ENCODE measurements at places on chromosomes 12 and 14.

- DNase-seq = no peak
Measured at GRCh38 chr12:112446008-112446725, 27.4 kb downstream of the PTPN11 start.

- DNase-seq = no peak
Measured at GRCh38 chr12:75139196-75139595, 70.4 kb downstream of the KCNC2 start.

DNA sequence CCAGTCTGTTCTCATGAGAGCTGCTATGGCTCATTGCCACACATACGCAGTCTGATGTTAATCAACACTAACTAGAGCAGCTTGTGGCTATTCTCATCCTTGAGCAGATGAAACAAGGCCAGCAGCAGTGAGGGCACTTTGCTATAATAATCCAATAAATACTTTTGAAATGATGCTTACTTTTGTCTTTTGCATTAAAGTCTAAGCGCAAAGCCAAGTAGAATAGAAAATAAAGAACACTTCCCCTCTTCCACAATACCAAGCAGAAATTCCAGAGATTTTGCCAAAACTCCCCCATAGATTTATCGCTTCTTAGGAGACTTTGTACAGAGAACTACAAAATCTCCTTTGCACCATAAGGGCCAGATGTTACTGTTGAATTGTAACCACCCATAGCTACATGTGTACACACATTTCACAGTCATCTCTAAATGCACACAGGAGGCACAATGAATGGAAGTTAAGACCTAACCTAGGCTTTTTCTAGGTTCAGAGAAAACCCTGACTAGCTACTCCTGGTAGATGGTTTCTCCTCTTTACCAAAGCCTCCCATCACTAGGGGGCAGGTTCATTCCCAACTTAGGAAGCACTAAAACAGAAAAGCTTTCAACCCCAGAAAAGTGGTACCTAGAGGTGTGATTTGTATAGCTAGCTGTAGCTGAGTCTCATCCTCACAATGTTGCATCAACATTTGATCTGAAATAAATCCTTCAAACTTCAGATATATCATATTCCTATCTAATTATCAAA is 119.3 kb downstream of the HMGA2 start:
- DNase-seq = no peak

- DNase-seq = no peak
Measured at GRCh38 chr12:1044696-1045095, 53.7 kb downstream of the ERC1 start.

GRCh38 chr12:64744422-64745258 is 14.6 kb downstream of the GNS start:
- no peak for DNase-seq

GRCh38 chr14:92898566-92899131 is 24.3 kb upstream of the CHGA start:
- DNase-seq = no peak

- no peak for DNase-seq
Measured at GRCh38 chr14:53452005-53452673, 299.0 kb upstream of the DDHD1 start.

GRCh38 chr14:62655166-62655565 is 390.1 kb downstream of the KCNH5 start:
- DNase-seq = no peak

DNA sequence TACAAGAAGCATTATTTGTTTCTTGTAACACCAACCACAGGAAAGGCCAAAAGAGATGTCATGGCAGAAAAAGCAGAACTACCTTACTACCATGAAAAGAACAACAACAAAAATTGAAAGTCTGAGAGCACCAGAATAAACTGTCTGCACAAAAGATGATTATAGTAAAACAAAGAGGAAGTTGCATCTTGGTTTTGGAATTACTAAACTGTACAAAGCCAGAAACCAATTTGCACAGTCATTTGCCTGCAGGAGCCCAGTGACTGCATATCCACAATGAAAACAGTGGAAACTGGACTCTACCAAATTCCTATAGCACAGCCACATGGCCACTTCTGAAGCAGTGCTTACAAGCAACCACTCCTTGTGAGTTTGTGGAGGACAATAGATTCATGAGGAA is 276.2 kb downstream of the SSPN start:
- no peak for DNase-seq

DNA sequence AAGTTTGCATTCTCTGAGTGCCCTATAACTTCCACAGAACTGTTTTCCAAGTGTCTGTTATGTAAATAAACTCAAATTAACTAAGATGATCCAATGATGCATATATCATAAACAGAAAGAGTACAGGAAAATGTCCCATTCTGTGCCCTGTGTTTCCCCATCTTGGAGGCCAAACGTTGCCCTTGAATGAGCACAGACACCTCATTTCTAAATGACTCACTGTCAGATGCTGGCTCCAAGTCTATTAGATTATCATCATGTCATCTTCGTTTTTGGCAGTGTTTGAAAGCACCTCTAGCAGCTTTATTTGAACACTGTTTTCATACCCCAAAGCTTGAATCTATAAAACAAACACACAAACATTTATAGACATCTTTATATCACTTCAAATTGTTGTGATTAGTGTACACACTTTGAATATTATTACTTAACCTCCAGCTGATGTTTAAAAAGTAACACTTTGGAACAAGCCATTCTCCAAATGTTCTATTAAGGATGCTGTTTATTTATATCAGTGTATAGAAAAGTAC is 424.2 kb downstream of the NOVA1 start:
- no peak for DNase-seq

DNA sequence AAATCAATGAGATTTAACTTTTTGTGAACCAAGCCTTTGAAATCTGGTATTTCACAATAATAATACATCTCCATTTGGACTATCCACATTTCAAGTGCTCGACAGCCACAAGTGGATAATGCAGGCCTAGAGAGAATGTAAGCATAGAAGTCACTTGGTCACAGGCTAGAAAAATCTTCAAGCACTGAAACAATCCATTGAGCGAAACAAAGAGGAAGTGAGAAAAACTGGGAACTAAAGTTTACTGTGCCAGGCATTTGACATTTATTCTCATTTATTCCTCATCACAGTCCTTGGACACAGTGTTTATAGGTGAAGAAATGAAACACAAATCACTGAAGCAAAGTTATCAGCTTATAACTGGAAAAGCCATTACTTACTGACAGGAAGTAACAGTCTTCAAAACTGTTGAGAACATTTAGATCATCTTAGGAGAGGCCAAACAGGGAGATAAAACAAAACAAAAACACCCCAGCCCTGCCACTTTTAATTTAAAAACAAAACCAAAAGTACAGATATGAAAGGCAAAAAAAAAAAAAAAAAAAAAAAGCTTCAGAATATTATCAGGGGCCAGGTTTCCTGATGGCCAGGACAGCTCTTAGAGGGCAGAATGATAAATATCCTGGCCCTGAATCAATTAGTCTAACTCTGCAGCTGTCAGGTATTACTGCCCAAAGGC is 29.2 kb downstream of the GNS start:
- DNase-seq = no peak

- DNase-seq = no peak
Measured at GRCh38 chr12:60630796-60631195, 1035.0 kb downstream of the SLC16A7 start.

DNA sequence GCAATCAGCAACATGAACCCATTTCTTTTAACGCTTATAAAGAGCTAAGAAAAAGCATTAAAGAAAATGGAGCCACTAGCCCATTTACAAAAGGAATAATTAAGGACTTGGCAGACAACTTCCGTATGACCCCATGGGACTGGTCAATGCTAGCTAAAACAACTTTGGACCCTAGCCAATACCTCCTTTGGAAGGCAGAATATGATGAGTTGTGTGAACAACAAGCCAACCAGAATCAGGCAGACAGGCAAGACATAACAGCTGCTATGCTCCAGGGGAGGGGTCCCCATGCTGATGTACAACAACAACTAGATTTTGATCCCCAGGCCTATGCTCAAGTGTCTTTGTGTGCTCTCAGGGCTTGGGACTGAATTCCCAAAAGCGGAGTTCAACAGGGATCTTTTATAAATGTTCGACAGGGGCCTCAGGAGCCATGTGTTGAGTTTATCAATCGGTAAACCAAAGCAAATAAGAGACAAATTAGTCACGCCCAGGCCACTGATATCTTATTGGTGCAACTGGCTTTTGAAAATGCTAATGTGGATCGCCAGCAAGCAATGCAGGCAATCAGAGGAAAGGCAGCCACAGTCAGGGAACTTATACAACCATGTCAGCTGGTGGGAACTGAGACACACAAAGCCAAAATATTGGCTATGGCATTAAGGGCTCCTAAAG is 254.4 kb upstream of the DIO2 start:
- no peak for DNase-seq

DNA sequence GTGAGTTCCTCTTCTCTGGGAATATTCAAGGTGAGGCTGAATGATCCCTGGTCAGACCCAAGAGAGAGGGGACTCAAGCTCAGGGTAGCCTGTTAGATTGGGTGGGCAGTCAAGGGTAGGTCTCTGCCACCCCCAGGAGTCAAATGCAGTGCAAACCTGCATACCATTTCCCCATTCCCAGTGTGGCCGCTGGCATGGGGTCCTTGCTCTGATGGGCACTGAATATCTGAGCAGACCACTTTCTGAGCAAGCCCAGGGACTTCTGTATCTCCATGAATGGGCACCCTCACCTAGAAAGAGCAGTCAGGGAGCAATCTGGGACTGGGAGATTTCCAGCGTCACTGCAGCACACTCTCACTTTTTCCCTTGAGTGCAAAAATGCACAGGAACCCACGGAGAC is 573.7 kb downstream of the BCL11B start:
- no peak for DNase-seq

DNA sequence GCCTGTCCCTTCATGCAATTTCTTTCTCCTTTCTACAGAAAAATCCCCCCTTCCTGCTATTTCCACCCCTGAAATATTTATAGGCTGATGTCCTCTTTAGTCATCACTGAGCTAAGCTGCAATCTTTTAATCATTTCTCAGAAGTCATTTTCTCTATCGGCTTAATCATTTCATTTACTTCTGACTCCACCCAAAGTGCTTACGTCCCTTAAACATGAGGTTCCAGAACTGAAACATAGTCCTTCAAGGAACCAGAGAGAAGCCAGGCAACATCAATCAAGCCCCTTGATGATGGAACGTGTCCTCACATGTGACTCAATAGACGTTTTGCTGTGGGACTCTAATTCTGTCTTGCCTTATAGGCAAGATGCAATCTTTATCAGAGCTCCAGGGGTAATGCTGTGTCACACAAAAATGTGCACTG is 148.7 kb upstream of the KRR1 start:
- peak; percentile 99 for DNase-seq

GRCh38 chr12:50862316-50862715 is 19.6 kb downstream of the TMPRSS12 start:
- no peak for DNase-seq

- no peak for DNase-seq
Measured at GRCh38 chr12:22624548-22624869, 462 bp upstream of the ETNK1 start.

- DNase-seq = no peak
Measured at GRCh38 chr14:69345402-69345801, 52.7 kb downstream of the ERH start.

DNA sequence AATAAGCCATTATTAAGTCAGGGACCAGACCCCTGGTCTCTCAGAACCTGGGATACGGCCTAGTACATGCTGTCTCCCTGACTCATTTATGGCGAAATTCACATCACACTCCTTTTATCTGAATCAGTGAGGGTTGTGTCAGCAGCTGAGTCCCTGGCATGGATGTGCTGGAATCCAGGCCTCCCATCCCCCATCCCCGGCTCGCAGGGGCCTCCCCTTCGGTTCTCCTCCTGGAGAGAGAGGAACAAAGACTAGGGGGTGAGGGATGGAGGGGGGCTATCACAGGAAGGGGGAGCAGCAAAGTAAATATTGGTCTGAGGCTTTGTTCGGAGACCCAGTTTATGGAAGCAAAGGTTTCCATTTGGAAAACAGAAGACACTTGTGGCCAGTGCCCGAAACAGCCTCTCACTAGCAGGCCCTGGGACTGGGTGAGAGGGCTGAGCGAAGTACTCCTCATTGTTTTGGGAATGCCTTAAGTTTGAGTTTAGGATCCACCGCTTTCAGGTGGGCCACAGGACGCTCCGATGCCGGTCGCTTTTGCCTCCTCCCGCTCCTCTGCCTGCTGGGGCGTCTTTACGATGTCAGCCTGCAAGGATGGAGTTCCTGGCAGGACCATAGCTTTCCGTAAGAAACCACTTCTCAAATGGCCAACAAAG is 145.0 kb downstream of the PRKCH start:
- DNase-seq = no peak

- no peak for DNase-seq
Measured at GRCh38 chr12:24172031-24172772, 222.7 kb upstream of the SOX5 start.

DNA sequence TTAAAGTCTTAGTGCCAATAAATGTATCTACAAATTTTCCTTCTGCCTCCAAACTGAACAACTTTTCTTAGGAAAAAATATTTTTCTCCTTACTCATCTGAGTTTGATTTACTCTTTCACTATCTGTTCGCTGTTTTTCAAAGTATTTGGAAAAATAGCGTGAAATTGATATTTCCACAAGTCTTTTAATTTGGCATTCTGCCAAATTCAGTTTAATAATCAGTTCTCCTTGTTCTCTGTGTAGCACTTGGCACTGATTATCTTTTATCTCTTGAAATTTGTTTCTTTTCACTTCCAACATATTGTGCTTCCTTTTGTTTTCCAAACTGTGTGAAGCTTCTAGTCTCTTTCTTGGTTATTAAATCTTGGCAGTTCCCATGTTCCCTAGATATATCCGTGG is 559.8 kb downstream of the RPL10L start:
- no peak for DNase-seq

DNA sequence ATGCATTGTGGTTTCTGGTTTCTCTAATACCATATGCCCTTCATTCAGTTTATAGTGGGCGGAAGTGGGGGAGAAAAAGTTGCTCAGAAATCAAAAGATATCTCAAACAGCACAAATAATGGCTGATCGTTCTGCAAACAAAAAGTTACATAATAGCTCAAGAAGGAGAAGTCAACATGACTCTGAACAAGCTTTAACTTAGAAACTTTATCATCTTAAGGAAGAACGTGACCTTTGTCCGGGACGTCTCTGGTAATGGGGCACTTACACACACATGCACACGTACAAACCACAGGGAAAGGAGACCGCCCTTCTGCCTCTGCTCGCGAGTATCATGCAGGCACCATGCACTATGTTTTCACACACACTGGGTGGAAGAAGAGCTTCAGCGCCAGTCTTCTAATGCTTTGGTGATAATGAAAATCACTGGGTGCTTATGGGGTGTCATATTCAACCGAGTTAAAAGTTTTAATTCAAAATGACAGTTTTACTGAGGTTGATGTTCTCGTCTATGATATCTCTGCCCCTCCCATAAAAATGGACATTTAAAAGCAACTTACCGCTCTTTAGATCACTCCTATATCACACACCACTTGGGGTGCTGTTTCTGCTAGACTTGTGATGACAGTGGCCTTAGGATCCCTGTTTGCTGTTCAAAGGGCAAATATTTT is 4.7 kb downstream of the FOS start:
- no peak for DNase-seq
